ENCODE measurements at places on chromosomes 5 and 9.

- peak; percentile 68 for DNase-seq
Observed at GRCh38 chr5:156934450-156935211, 28.4 kb downstream of the TIMD4 start.

- no peak for DNase-seq
Observed at GRCh38 chr5:154862766-154863165, 4.3 kb downstream of the CNOT8 start.

GRCh38 chr5:138351056-138351455 lies 1.4 kb upstream of the KDM3B start:
- no peak for DNase-seq

DNA sequence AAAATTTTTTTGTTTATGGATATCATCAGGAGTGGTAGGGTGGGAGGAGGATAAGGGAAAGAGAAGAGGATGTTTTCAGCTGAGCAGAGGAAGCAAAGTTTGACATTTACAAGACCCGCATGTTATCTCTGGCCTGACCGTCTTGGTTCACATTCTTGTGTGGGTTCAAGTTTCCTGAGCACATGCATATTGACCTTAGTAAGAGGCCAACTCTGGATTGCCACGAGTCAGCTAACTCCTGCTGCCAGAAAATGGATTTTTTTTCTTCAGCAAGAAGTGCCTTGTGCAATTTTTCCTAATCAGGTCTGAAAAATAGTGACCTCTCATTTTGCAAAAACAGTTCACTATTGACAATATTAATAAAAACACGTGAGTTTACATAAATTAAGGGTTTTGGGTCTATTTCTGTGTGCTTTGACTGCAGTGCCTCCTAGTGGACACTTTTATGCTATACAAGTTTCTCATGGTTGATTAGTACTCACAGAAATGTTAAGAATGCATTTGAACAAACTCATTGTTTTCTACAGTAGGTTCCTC lies 27.1 kb upstream of the BASP1 start:
- peak; percentile 45 for DNase-seq
